ENCODE measurements at places on chromosomes 1 and 21.

DNA sequence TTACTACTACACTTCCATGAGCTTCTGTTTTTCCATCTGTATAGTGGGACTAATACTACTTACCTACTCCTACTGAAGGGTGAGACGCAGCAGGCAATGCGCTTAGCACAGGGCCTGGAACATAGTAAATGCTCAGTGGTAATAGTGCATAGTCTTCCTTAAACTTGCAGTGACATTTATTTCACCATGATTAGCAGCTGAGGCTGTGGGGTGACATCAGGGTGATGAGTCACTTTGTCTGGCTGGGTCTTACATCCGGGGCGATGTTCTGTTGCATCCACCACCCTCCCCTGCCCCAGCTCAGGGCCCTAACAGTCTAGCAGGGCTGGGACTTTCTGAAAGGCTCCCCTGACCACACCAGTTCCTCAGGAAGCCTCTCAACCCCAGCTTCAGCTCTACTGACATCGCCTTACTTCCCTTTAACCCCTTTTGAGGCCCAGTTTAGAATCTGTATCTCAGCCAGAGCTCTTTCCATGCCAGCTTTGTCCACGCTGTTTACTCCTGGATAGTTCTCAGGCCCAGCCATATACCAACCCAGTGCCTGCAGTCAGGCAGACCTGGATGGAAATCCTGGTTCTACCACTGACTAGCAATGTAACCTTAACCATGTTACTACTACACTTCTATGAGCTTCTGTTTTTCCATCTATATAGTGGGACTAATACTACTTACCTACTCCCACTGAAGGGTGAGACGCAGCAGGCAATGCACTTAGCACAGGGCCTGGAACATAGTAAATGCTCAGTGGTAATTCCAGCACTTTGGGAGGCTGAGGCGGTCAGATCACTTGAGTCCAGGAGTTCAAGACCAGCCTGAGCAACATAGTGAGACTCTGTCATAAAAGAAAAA, 66.3 kb downstream of the CD58 start:
- no peak for DNase-seq

DNA sequence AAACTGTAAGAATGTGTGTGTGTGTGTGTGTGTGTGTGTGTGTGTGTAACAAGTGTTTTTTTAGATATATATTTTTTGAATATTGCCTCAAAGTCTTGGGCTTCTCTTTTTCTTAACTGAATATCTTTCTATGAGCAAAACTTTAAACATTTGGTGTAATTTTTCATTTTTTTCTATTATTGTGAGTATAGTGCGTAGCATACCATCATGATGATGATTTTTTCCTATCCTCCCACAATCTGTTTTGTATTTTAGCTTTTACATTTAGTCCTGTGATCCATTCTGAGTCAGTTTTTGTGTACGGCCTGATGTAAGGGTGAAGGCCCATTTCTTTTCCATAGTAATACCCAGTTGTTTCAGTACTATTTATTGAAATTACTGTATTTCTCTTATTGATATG, 680.6 kb downstream of the TTLL7 start:
- no peak for DNase-seq

DNA sequence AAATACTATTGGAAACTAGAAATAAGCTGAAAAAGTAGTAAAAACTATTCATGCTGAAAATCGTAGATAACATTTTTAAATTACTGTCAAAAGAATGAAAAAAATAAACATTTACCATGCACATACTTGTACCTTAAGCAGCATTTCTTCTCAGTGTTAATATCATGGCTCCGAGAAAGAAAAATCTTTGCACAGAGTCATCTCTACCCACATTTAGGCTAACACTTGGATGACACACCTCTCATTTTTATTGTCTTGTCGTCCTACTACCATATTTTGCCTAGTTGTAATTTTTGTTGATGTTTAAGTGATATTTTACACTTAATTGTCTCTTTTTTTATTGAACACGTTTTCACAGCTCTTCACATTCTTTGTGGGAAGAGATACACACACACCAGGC, 1.7 kb upstream of the TNFSF4 start:
- DNase-seq, result no peak

- DNase-seq, result no peak
These were observed 55.2 kb upstream of the PLD5 start for GRCh38 chr1:242579528-242580235.

GRCh38 chr1:118317842-118318614, 133.0 kb upstream of the SPAG17 start:
- peak; percentile 1 for DNase-seq

DNA sequence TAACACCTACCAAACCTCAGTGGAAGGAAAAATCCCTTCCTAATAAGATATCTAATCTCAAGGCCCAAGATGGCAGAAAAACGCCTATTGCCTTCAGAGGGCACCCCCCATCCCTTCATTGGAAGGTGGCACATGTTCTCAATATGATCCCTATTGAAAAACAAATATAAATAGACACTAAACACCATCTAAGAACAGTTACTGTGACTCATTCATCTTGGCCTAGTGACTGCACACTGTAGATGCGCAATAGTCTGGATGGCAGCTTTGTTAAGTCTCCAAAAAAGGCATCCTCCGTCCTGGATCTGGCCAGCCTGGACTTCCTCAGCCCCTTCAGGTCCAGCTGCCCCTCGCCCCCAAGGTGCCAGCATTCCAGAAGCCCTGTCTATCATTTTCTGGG, 121.9 kb downstream of the CAPN8 start:
- no peak for DNase-seq

GRCh38 chr1:74714429-74715235, 18.2 kb downstream of the CRYZ start:
- DNase-seq, result no peak

DNA sequence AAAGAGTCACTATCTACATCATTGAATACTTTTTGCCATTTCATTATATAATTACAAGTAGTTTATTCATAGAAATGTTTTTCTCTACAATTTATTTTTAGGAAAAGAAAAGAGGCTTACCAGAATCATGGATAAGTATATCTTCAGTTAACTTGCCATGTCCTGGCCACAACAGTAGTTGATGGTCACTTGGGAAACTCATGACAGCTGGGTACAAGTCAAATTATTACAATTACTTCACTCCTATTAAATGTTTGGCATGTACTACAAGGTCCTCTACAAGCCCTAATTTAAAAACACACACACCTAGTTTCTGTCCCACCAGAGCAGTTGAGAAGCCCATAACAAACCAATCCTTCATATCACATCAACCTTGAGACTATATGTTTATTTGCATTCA, 29.4 kb downstream of the PALMD start:
- no peak for DNase-seq

DNA sequence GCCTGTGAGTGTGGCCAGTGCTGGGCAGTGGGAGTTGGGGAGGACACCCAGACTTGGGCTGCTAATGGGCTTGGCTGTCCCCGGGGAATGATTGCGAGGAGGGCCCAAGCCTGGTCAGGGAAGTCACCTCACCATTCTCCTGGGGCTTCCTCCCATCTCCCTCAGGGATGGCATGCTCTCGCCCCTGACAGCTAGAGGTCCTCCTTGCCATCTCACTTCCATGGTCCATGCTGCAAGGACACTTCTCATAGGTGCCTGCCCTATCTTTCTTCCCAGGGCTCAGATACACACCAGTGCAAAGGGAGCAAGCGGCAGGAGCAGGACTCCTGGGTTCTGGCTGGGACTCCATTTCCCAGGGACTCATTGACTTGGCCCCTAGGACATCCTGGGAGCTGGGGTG, 4.1 kb downstream of the NTRK1 start:
- no peak for DNase-seq

DNA sequence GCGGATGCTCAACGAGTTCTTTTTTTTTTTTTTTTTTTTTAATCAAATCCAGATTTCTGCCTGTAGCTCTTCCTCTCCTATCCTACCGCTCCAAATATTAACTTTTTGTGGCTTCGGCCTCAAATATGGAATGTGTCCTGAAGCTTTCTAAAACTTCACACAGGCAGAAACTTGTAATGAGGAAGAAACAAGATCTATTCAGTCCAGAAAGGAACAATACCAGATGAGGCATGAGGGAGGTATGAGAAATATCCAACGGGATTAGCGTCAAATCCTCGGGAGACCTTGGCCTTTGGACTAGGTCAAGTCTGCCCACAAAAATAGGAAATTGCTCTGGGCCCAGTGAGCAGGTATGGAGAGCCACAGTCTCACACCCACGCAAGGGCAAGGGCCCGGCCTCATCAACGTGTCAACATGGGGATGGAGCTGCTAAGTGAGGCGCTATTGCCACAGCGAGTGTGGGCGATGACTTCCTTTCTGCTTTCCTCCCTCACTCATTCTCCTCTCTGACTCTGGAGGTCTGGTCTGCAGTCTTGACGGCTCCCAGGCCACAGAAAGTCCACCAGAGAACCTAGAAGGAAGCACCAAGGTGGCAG, 66.6 kb downstream of the BCAR3 start:
- no peak for DNase-seq

DNA sequence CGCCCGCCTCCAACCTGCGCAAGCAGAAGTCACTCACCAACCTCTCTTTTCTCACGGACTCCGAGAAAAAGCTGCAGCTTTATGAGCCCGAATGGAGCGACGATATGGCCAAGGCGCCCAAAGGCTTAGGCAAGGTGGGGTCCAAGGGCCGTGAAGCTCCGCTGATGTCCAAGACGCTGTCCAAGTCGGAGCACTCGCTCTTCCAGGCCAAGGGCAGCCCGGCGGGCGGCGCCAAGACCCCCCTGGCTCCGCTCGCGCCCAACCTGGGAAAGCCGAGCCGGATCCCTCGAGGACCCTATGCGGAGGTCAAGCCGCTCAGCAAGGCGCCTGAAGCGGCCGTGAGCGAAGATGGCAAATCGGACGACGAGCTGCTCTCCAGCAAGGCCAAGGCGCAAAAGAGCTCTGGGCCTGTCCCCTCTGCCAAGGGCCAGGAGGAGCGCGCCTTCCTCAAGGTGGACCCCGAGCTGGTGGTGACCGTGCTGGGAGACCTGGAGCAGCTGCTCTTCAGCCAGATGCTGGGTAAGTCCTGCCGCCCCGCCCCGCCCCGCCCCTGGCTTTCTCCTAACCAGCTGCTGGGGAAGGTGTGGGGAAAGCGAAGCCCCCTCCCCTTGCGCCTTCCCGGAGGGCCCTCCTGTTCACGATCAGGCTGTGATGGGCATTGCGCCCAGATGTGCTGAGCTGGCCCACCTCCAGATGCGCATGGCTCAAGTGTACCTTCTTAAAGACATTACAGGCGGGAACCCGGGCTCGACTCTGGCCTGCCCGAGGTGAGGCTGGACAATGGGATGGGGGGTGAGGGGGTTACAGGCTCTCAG, 110.2 kb downstream of the NAV1 start:
- peak; percentile 50 for DNase-seq

DNA sequence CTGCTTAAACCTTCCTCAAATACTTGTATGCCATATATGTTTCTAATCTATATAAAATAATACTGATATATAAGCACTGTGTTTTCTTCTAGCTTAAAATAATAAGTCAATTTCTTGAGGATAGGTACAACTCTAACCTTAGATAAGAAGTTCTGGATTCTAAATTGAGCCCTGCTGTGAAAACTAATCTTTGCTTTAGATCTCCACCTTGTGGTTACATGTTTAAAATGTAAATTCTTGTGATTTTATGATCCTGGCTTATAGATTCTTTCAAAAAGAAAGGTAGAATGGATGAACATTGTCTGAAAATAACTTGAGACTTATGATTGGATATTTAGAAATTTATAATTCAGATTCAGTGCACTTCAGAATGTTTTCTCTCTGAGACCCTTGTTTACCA, 38.9 kb upstream of the HMCN1 start:
- DNase-seq, result peak; percentile 30

- no peak for DNase-seq
These were observed 30.4 kb upstream of the PDC start for GRCh38 chr1:186491336-186491735.

DNA sequence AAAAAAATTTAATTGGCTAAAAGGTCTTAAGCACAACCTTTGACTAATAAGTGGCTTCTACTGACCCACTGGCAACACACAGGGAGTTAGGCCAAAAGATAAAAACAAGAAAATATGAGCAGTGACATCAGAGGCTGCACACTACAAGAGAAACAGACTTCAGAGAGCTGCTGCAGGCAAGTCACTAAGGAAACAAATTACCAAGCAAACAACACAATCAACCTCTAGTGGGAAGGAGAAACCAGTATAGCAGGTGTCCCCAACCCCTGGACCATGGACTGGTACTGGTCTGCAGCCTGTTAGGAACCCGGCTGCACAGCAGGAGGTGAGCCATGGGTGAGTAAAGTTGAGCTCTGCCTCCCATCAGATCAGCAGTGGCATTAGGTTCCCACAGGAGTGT, 20.8 kb upstream of the ENSA start:
- no peak for DNase-seq

- DNase-seq, result no peak
These were observed 597.2 kb upstream of the BRINP3 start for GRCh38 chr1:191074881-191075280.

DNA sequence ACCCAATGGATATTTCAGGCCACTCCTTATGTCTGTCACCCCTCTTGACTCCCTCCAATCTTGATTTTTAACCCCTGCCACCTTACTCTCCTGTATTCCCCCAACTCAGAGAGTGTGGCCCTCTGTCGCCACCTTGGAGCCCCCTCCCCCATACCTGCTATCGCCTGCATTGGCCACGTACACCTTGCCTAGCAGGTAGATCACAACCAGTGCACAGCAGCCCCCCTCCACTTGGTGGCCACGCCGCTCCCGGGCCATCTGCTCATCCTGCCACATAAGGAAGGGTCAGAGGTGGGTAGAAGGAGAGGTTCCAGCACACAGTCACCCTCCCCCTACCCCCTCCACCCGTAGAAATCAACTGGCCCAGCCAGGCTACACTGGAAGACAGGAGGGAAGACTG, 2.9 kb downstream of the PPM1J start:
- DNase-seq, result no peak

GRCh38 chr1:168824418-168825065, 95.5 kb upstream of the DPT start:
- no peak for DNase-seq
